Stimulated activated CD4-positive, alpha-beta T cell treated with anti-CD3 and anti-CD28 coated beads, Interleukin-4, amount 100 ng/mL, for 1 hour (primary cell): ENCODE measurements at places on chromosomes 12 and 14.

- DNase-seq: no peak
These were observed 82.9 kb downstream of the NCOR2 start for GRCh38 chr12:124484526-124484953.

DNA sequence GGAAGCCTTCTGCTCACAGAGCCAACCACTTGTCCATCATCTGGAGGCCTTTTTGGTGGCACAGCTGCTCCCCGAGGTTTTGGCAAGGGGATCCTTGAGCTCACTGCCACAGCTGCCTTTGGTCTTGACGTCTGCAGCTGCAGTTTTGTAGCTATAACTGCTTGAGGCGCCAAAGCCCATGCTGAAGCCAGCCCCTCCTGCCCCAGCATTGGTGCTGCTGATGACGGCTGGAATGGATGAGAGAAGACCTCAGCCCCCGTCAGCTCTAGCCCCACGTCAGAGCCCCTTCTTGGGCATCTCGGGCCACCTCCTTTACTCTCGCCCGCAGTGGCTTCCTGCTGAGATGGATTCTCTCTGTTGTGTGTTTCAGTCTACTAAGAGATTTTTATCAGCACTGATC, 12.3 kb upstream of the KRT74 start:
- no peak for DNase-seq

- DNase-seq: peak; percentile 55
These were observed 560 bp downstream of the LGALS3 start for GRCh38 chr14:55129428-55130195.

DNA sequence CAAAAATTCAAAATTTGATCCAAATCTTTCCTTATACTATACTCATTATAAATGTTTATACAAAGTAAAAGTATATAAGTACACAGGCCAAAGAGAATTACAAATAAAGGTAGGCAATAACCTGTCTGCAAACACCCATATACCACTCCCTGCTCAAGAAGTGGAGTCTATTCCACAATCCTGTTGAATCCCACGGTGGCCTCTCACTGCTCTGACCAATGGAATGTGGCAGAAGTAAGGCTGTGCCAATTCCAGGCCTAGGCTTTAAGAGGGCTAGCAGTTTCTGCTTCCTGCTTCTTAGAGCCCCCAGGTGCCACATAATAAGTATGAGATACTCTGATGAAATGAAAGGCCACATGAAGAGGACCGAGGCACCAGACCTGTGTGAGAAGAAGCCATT, 79.8 kb upstream of the CFL2 start:
- DNase-seq: no peak

GRCh38 chr12:42759622-42760273, 170.2 kb upstream of the PRICKLE1 start:
- no peak for DNase-seq

DNA sequence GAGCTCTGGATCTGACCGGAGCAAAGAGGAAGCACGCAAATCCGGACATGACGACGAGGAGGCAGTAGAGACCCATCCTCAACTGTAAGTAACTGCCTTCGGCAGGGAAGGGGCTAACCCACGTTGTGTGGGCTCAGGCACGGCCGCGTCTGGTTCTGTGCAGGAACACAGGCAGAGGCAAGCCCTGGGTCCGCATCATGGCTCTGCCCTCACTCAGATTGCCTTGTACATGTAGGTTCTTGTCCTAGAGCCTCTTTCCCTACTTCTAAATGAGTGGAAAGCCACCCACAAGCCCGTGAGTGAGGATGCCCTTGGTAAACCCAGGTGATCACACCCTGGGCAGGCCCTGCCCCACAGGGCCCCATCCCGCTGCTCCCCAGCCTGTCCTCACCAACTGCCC, 8.9 kb upstream of the RPLP0 start:
- DNase-seq: no peak

DNA sequence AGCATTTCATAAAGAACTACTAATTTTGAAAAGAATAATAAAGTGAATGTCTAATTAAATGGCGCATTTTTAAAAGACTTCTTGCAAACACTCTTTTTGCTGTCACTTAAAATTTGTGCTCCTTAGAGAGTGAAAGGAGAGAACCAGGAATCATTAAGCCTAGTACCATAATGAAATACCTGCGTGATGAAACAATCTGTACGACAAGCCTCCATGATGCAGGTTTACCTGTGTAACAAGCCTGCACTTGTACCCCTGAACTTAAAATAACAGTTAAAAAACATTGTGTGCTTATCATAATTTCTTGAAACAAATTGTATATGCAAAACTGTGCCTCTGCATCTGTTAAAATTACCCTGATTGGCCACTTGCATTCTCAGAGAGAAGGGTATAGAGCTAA, 108.1 kb downstream of the MGAT4C start:
- no peak for DNase-seq

DNA sequence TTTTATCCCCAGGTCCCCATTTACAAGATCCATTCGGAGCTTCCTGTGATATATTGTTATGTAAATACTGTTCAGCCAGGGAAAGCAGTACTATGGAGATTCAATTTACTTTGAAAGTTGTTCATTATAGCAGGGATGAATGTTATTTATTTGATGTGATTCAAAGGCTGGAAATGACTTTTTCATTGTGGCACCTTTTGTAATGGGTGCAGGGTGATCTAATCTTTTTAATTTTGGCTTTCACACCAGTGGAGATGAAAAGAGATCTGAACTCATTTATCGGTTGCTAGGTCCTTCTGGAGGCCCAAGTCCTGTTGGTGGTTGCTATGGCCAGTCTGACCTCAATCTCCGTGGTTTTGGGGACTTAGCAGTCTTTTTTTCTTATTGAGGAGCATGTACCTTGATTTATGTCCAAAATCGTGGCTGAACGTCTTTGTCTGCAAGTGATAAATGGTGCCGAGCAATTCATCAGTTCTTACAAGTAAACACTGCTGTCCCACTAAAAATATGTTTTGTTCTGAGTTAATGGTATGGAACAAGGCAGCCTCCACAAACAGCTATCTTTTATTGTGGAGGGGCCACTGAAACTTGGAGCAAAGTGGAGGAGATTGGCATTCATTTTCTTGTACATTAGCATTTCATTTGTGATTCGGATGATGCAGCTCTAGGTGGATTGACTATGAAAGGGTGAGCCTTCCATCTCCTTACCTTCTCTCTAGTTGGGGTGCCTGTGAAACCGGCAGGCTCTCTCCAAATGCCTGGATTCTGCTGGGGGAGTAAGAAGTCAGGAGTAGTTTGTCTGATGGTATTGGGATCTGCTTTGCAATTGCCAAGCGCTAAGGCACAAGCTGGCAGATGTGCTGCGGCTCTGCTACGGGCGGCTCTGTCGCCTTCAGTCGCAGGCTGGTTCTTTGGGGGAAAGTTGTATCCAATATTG, 2.0 kb downstream of the RMST start:
- DNase-seq: no peak

GRCh38 chr14:85439696-85440328, 90.1 kb upstream of the FLRT2 start:
- DNase-seq: no peak

DNA sequence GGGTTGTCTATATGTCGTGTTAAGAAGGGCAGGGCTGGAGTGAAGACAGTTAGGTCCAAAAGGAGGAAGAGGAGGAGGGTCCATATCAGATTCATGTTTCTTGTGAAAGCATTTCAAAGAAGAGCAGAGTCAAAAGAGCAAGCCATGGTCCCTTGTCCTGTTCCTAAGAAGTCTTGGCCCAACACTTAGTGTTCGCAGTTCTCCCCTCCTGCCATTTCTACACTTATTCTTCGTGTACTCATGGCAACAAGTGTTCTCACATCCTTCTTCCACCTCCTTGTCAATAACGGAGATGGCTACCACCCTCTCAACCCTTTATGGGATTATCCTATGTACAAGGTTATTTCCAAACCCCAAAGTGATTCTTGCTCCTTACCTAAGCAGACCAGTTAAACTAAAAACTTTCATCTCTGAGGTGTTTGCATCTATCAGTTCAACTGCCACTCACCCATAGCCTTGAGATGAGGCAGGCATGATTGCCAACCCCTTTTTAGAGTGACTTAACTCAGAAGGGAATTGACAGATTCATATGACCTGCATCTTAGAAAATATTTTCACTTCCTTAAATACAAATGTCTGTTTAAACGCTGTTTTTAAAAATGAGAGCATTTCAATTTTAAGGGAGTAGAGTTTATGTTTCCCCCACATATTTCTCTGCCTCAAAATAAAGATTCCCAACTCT, 19.8 kb upstream of the RNASE2 start:
- no peak for DNase-seq

DNA sequence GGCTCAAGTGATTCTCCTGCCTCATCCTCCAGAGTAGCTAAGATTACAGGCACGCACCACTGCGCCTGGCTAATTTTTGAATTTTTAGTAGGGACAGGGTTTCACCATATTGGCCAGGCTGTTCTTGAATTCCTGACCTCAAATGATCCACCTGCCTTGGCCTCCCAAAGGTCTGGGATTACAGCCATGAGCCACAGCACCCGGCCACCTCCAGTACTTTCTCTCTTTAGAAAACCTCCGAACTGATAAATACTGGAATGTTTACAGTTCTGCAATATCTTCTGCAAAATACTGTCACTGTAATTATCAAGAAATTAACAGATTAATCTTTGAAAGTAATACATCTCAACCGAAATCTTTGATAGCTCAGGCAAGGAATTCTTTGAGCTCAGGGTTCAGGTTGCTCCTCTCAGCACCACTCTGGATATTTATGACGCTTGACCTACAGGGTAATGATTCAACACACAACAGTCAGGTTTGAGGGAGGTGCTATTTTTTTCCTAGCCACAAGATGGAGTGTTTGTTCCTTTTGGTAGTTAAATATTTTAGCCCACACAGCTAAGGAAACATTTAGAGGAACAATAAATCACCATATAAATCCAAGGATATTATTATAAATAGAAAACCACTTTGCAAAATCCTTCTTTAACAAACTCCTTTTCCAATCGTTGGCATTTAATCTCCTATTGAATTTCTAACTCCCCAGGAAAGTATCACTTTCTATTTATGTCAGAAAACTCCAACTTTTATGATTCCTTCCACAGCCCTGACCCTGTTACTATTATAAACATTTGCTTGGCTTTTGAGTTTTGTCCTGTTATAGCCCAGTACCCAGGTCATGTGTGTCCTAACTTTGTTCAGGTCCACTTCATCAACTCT, 48.6 kb upstream of the GTF2A1 start:
- DNase-seq: no peak

- no peak for DNase-seq
These were observed 2.6 kb downstream of the C12orf43 start for GRCh38 chr12:121013715-121014114.

DNA sequence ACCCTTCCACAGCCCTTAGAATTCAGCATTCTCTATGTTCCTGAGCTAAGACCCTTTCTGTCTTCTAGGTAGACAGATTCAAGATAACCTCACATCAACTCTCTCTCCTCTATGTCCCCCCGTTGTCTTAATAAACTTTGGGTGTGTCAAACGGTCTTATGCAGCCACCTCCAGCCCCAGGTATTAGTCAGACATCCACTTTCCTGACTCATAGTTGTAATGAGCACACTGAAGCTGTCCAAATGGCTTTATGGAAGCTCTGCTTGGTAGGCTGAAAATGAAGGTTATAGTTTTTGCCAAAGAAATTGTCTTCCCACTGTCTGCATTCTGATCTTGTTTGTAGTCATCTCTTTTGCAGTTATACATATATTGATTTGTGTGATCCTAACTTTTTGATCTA, 482.0 kb downstream of the RMST start:
- DNase-seq: no peak

- DNase-seq: peak; percentile 16
These were observed 21.0 kb upstream of the RNASE2 start for GRCh38 chr14:20934148-20934762.

- no peak for DNase-seq
These were observed 4.9 kb downstream of the OTX2 start for GRCh38 chr14:56805201-56805991.

- DNase-seq: no peak
These were observed 236.7 kb downstream of the BCL11B start for GRCh38 chr14:99035268-99035667.

GRCh38 chr12:87117526-87117925, 861.3 kb upstream of the MGAT4C start:
- DNase-seq: no peak

GRCh38 chr14:63508033-63508432, 35.1 kb downstream of the PPP2R5E start:
- no peak for DNase-seq

DNA sequence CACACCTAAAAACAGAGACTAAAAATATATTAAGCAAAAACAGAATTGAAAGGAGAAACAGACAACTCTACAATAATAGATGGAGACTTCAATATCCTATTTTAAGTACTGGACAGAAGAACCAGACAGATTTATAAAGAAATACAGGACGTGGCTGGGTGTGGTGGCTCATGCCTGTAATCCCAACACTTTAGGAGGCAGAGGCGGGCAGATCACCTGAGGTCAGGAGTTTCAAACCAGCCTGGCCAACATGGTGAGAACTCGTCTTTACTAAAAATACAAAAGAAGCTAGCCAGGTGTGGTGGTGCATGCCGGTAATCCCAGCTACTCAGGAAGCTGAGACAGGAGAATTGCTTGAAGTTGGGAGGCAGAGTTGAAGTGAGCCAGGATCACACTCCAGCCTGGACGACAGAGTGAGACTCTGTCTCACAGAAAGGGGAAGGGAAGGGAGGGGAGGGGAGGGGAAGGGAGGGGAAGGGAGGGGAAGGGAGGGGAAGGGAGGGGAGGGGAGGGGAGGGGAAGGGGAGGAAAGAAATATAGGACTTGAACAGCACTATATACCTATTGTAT, 53.0 kb downstream of the CDK17 start:
- no peak for DNase-seq

GRCh38 chr14:101957406-101958234, 6.8 kb upstream of the DYNC1H1 start:
- no peak for DNase-seq

GRCh38 chr12:75781532-75782046, 250.0 kb downstream of the PHLDA1 start:
- no peak for DNase-seq

GRCh38 chr14:102915292-102916110, 7.0 kb upstream of the AMN start:
- no peak for DNase-seq

DNA sequence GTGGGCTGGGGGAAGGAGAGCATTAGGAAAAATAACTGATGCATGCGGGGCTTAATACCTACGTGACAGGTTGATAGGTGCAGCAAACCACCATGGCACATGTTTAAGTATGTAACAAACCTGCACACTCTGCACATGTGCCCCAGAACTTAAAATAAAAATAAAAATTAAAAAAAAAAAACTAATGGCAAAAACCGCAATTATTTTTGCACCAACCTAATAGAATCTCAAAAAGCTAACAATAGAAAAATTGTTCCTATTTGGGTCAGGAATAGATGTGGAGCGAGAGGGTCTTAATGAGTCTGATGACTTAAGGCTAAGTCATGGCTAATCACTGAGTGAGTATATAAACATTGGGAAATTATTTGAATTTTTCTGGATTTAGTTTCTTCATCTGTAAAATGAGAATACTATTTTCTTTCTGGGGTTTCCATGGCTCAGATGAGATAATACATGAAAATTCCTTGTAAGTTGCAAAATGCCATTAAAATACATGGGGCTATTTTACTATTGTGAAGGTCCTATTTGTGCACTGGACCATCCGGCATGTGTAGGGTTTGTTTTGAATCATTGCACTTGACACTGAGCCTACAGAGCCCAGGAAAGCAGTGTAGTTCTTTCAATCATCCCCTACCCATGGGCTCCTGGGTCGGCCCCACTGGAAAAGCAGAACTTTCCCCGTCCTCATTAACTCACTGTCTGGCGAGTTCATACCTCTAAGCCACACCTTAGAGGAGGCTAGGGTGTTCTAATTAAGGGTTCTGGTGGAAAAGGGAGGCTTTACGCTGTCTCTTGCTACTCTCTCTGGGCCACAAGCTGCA, 164.1 kb upstream of the NTF3 start:
- DNase-seq: no peak

GRCh38 chr12:30187426-30187825, 403.7 kb upstream of the TMTC1 start:
- DNase-seq: no peak

- DNase-seq: peak; percentile 18
These were observed at the start of gene CLEC2B for GRCh38 chr12:9869307-9870161. Gene CLEC2B, minus strand, starts transcription at chr12:9869354.
